ENCODE measurements at places on chromosomes 3 and 15.

GRCh38 chr3:19811689-19812088, 122.3 kb downstream of the EFHB start:
- DNase-seq: no peak

GRCh38 chr15:26888761-26889160, 21.9 kb downstream of the GABRA5 start:
- DNase-seq: no peak

GRCh38 chr3:116020495-116020894, 397.2 kb downstream of the GAP43 start:
- DNase-seq: no peak

DNA sequence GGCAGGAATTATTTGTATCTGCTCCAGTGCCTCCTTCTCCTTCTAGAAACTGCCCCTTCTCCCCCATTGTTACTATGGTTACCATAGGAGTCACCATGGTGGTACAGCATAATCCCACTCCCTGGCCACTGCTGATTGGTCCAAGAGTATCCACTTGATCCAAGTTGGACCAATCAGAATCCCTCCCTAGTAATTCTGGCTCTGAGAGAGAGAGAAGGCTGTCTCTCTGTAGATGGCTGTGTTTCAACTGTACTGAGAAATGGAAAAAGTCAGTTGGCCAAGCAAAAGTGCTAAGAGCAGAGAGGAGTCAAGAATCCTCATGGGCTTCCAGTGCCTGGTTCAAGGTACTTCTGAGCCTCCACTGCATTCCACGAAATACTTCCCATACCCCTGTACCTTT, 120.6 kb upstream of the SPATA12 start:
- no peak for DNase-seq

GRCh38 chr3:51568996-51569395, 30.5 kb downstream of the RAD54L2 start:
- DNase-seq: no peak

GRCh38 chr15:40046721-40047414, 7.9 kb upstream of the SRP14 start:
- no peak for DNase-seq

GRCh38 chr15:51085764-51086163, 8.9 kb downstream of the TNFAIP8L3 start:
- no peak for DNase-seq
